ENCODE measurements at places on chromosomes 3 and 15. TPM values are rescaled to one million over a fixed set of nuclear protein-coding genes. Genes with fewer than 3 reads are reported as not detected.

Gene HRG
- total RNA-seq, result not detected

Gene CPN2
- total RNA-seq, result 0.08 TPM

Gene KCNMB2
- total RNA-seq, result not detected

Gene RTP2
- not detected for total RNA-seq

Gene B3GALNT1
- 31.1 TPM for total RNA-seq

Gene ITIH4
- total RNA-seq, result 1.5 TPM

Gene TLR9
- total RNA-seq, result not detected

Gene CFAP161
- total RNA-seq, result 2.7 TPM

Gene GPR27
- 0.15 TPM for total RNA-seq

Gene TEX9
- 4.1 TPM for total RNA-seq

Gene PLA2G4D
- total RNA-seq, result not detected

Gene FAM240A
- not detected for total RNA-seq

Gene PDZRN3
- total RNA-seq, result not detected

Gene SNX33
- 17.0 TPM for total RNA-seq

Gene SH2D7
- not detected for total RNA-seq

Gene GOLGA8S
- 0.15 TPM for total RNA-seq

Gene TRH
- total RNA-seq, result not detected

Gene NIPA2
- 94.8 TPM for total RNA-seq

Gene RASL12
- 0.67 TPM for total RNA-seq

Gene SYNPR
- not detected for total RNA-seq

Gene GOLGA6D
- not detected for total RNA-seq

Gene MRAS
- total RNA-seq, result 14.2 TPM

Gene GNAT1
- not detected for total RNA-seq

Gene LEKR1
- total RNA-seq, result not detected

Gene GOLGA6A
- total RNA-seq, result 0.05 TPM

Gene LRRN1
- total RNA-seq, result 0.13 TPM

Gene ZNF662
- not detected for total RNA-seq

Gene CD200
- total RNA-seq, result not detected

Gene PPP1R2
- total RNA-seq, result 60.2 TPM

Gene DZIP1L
- total RNA-seq, result 11.1 TPM

Gene SLC6A11
- not detected for total RNA-seq

Gene ITIH1
- total RNA-seq, result 0.31 TPM

Gene GPR62
- total RNA-seq, result not detected

Gene BDH1
- total RNA-seq, result 4.8 TPM

Measured in Panc1 (cell line).